ENCODE measurements at places on chromosomes 3 and 15.

- DNase-seq, result no peak
These were observed 93.5 kb downstream of the ADAMTS17 start for GRCh38 chr15:100248236-100248635.

GRCh38 chr15:36371509-36371908 lies 207.9 kb upstream of the CDIN1 start:
- DNase-seq, result no peak

- no peak for DNase-seq
These were observed 46.6 kb downstream of the BDH1 start for GRCh38 chr3:197508924-197509775.

GRCh38 chr15:83837945-83838571 lies 184.1 kb downstream of the ADAMTSL3 start:
- DNase-seq, result no peak

DNA sequence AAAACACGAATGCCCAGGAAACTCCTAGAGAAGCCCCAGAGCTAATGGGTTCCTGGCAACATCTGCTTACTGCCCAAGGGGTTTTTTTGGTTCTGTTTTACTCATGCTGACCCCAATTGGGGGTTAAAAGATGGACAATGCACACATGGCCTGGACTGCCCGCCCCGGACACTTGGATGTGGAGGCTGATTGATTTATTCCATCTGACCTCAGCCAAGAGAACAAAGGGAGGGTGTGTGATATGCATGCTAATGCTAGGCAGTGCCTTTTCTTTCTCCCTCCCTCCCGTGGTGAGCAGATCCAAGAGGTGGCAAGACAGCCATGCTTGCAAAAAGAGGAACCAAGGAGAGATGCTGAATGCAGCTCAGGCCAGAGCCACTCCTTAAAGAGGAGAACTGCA lies 3.3 kb upstream of the LRTM1 start:
- DNase-seq, result no peak

- no peak for DNase-seq
These were observed 6.6 kb downstream of the IVD start for GRCh38 chr15:40412095-40412759.

GRCh38 chr3:123412076-123412475 lies 36.8 kb downstream of the ADCY5 start:
- DNase-seq, result no peak

DNA sequence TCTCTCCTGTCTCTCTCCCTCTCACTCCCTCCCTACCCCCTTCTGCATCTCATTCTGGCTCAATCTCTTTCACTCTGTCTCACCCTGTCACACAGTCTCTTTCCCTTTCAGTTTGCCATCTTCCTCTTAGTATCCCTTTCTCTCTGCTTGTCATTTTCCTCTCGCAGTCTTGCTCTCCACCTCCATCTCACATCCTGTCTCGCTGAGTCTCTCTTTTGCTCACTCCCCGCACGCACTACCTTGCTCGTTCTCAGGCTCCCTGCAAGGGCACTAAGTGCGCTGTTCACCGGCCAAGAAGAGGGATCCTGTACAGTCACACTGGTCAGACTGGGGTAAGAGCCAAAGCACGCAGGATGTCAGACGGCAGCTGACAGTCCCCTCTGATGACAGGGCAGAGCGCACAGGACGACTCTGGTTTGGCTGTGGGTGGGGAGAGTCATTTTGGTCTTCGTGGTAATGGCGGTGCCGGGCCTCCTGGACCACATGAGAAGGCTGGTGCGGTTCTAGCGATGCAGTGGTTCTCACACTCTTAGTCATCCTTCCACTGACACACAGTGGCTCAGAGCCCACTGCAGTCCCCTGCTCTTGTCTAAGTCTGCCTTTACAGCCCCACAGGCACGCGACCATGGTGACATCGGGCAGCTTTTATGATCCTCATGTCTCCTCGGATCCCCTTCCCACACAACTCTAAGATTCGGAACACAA lies 356.8 kb downstream of the FOXP1 start:
- no peak for DNase-seq

DNA sequence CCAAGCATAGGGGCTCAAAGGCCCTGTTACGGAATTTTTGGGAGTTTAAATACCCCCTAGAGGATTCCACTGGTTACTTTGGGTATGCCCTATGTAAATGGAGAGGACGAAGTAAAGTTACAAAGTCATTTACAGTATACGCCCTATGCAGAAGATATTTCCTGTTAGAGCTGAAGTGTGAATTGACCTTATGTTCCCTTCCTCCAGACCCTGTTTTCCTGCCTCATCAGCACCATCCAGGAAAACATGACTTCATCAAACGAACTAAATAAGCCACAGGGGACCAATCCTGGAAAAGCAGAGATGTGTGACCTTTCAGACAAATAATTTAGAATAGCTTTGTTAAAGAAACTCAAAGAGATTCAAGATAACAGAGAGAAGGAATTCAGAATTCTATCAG lies 177.4 kb downstream of the SQOR start:
- no peak for DNase-seq

- no peak for DNase-seq
These were observed 4.9 kb downstream of the LPP start for GRCh38 chr3:188158731-188159310.

DNA sequence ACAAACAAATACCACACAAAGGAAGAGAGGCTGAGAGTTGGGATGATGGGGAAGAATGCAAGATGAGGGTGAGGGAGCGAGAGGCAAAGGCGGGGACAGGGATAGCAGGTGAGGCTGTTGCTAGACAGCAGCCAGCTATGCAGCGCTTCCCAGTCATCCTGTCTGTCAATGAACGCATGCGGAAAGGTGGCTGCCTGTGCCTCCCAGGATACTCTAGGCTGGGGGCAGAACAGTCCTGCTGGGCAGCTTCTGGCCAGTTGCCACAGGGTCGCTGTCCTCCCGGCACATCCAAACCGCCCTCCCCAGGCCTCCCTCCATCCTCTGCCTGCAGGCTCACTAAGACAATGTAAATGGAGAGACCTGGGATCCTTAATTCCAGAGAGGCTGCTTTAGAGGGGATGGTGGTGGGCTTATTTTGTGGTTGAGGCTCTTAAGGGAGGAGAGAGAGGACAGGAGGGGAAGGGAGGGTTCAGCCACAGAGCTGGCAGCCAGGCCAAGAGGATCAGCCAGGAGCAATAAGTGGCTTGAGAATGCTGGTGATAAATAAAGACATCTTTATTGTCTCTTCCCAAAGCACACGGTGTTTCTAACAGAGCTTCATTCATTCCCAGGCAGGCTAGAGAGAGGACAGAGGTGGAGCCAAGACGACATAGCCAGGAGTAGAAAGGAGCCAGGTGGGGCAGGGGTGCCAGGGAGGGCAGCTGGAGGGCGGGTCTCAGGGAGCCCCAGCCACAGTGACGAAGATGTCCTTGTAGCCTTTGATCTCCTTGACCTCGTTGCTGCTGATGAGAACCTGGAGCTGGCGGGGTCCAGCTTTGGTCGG lies 9.2 kb upstream of the TGM5 start:
- DNase-seq, result no peak

DNA sequence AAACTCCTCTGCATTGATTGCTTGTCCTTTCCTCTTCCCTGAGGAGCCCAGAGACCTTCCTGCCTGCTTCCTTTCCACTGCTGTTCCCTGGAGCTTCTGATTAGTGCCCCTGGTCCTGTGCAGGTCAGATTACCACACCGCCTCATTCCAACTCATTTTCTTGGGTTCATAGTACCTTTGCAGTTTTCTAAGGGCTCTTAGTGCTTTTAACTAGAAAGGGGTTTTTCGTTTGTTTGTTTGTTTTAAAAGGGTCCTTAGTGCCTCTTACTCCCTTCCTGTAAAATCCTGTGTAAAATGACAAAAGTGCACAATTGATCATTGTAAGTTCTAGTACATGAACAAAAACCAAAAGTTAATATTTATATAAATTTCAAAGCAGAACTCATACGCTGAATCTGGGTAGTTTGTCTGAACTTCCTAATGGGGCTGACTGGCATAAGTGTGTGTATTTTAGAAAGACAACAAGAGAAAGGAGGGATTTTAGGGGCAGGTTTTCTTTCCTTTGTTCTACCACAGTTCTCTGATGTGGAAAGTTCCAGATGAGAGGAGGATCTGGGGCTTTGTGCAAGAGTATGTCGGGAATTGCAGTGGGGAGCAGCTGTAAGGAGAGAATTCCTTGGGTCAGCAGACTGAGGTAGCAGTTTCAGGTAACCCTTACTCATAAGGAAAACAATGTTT lies 30.6 kb downstream of the SNRK start:
- no peak for DNase-seq

DNA sequence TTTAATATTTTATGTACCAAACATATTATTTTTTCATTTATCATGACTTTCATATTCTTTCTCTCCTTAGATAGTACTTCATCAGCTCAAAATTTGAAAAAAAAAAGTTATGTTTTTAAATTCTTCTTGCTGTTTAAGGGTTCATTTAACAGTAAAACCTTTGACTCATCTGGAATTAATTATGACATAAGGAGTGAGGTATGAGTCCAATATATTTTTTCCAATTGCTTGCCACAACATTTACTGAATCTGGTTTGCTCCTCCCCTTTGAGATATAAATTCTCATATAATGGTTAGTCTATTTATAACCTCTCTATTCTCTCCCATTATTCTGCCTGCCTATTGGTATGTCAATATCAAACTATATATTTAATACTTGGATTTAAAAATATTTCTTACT lies 387.8 kb downstream of the TUSC7 start:
- DNase-seq, result no peak

DNA sequence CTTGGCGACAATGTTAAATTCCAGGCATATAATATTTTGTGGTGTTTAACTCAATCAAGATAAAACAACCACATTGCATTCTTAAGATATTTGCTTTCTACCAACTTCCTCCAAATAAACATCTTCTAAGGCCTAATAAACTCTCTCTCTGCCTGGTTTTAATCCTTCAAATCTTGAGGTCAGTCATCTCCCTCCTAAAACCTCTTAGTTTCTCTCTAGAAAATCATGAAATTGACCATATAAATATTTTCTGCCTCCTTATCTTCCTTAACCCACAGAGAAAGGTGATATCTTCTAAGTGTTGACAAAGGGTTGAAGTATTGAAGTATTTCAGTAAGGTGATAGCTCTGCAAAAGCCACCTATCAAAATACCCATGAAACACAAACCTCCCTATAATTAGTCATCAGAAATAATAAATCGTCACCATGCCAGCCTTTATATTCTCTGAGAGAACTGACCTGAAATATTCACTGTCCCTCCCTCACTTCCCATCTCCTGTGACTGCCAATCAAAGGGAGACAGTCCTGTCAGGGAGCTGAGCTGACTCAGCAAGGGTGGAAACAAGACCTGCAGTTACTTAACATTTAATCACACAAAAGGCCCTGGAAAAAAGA lies 1261.1 kb downstream of the ROBO1 start:
- no peak for DNase-seq

- DNase-seq, result no peak
These were observed 386.5 kb downstream of the LRTM1 start for GRCh38 chr3:54541369-54541768.

GRCh38 chr3:126517986-126518778 lies 609 bp upstream of the UROC1 start:
- no peak for DNase-seq

GRCh38 chr3:121545574-121546455 lies at the start of gene POLQ:
Gene POLQ (minus strand): TSS chr3:121545988. CDS start chr3:121545877, 111 bp downstream.
- peak; percentile 73 for DNase-seq

GRCh38 chr3:117565777-117566176 lies 856.2 kb downstream of the TUSC7 start:
- no peak for DNase-seq

- DNase-seq, result no peak
These were observed 51.9 kb downstream of the MESD start for GRCh38 chr15:80937718-80938117.

DNA sequence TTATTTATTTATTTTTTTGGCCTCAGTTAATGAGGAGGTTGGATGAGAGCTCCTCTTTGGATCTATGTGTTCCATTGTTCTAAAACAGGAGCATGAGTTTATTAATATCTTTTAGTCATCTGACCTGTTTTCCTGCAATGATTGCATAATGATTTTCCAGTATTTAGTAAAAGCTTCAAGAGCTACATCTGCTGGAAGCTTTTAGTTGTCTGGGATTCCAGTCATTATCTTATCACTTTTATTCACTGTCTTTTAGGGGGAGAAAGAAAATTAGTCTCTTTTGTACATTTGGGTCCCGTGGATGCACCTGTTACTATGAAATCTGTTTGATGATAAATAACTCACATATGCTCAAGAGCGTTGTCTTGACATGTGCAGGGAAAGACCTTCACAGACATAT lies 1270.0 kb downstream of the ROBO1 start:
- no peak for DNase-seq

GRCh38 chr3:64058566-64058965 lies 35.3 kb upstream of the PSMD6 start:
- DNase-seq, result no peak

GRCh38 chr3:140160553-140160952 lies 225.6 kb downstream of the CLSTN2 start:
- DNase-seq, result no peak

DNA sequence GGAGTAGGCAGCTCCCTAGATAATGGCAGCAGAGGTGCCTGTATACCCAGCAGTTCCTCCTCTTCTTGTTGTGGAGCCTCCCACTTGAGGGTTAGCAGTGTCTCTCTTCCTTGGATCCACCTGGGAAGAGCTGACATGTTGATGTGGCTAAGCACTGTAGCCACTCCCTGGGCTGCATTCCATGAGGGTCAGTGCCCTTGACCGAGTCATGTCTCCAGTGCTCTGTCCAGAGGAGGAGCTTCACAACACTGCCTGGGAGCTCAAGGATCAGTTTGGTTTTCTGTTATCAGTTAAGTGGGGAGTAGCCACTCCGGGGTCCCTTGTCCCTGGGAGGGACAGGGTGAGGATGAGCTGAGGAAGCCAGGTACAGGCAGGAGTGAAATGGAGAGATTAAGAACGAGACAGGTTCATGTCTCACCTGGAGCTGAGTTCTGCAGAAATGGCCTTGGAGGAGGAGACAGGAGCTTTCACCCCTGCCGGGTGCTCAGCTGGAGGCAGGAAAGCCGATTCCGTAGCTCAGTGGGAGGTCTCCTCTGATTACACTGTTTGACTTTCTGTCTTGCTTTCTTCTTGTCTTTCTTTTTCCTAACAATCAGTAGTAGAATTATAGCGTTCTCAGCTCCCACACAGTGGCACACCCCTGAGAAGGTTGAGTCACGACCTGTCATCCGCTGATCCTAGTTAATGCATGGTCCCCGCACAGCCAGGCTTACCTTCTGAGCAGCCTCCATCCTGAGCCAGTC lies 57.9 kb upstream of the SEC22A start:
- DNase-seq, result no peak

GRCh38 chr15:44769521-44769920 lies 33.2 kb downstream of the TRIM69 start:
- no peak for DNase-seq

DNA sequence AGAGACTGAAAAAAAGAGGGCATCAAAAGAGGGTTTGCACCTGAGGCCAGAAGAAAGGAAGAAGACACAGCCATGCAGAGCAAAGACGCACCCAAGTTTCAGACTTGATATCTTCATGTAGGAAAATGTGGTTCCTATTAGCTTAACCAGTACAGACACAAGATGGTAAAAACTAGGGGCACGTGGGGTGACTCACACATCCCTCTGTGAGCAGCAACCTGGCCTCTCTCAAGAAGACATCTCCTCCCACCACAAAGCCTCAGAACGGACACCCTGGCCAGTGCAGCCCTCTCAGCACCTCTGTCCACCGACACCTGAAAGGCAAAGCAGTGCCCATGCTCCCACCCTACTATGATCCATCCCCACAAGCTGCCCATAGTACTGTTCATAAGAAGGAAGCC lies 33.3 kb downstream of the GLB1 start:
- no peak for DNase-seq

GRCh38 chr15:74955796-74956647 lies 550 bp downstream of the RPP25 start:
- DNase-seq, result no peak
